Urothelium cell line (cell line): ENCODE measurements at places on chromosomes 5 and 9.
A peak's percentile ranks its signal among the peaks of the same experiment; 100 is the strongest.

GRCh38 chr5:137758715-137759306 lies 4.6 kb upstream of the HNRNPA0 start:
- no peak for DNase-seq

DNA sequence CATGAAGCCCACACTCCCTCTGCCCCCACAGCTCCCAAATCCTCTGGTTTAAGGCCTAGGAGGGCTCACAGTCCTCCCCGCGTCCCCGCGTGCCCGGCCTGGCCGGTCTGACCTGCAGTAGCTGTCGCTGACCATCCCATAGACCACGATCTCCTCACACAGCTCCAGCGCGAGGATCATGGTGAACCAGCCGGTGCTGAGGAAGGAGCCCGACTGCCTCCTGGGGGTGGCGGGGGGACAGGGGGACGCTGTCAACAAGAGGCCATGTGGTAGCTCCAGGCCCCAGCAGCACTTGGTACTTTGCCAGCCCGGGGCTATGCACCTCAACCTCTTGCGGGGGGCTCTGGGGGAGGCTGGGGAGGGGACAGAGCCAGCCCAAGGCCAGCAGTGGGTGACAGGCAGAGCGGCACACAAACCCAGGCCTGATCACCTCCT lies 7.0 kb downstream of the ST6GALNAC4 start:
- no peak for DNase-seq

DNA sequence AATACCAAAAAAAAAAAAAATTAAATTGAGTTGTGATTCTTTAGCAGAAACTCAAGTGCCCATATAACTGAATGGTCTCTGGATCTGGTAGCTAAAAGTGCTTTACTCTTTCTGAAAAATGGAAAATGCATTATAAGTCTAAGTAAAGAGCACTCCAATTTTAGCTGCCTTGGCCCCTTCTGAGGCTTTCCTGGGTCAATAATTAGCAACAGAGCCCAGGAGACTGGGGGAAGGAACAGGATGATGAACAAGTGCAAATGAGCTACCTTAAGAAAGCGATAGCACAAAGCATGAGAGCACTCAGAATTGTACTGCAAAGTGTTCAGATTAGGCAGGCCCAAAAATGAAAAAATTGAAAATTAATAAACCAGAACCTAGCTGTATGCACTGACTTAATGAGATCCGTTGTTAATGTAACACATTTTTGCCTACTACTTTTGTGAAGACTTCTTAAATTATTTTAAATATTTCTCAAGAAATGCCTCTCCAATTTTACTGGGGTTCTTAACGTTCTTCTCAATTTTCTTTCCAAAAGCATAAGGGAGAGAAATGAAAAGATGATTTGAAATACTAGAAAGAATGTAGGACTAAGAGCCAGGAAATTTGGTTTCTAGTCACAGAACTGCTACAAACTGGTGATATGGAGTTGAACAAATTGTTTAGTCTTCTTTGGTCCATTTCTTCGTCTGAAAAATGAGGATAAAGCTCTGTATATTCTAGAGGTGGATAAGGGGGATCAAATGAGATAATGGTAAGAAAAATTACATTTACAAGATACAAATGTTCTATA lies 566.1 kb downstream of the PDE4D start:
- DNase-seq, result no peak

DNA sequence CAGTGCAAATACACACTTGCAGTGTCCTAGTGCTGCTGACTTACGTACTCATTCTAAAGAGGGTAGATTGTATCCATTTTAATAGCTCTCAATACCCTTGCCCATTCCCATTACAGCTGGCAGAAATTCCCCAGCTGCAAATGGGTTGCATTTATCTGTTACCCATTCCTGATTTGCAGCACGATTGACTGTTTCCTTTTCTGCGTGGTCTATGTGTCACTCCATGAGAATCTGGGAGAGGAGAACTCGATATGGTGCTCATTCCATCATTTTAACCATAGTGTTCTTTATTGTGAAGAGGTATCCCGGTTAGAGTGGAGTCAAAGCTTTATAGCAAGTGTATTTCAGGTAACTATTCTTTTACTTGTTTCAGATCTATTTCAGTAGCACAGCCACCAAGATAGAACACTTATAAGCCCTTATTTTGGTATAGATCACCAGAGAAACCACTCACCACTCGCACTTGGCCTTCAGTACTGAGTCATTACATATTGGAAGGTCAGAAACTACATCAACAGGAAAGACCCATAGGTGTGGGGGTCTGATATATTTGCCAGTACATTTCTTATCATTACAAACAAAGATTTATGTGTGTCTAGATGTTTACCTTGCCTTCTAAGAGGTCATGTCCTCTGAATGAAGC lies 139.5 kb downstream of the MUSK start:
- no peak for DNase-seq

GRCh38 chr9:69937360-69937759 lies 106.3 kb upstream of the MAMDC2 start:
- no peak for DNase-seq

DNA sequence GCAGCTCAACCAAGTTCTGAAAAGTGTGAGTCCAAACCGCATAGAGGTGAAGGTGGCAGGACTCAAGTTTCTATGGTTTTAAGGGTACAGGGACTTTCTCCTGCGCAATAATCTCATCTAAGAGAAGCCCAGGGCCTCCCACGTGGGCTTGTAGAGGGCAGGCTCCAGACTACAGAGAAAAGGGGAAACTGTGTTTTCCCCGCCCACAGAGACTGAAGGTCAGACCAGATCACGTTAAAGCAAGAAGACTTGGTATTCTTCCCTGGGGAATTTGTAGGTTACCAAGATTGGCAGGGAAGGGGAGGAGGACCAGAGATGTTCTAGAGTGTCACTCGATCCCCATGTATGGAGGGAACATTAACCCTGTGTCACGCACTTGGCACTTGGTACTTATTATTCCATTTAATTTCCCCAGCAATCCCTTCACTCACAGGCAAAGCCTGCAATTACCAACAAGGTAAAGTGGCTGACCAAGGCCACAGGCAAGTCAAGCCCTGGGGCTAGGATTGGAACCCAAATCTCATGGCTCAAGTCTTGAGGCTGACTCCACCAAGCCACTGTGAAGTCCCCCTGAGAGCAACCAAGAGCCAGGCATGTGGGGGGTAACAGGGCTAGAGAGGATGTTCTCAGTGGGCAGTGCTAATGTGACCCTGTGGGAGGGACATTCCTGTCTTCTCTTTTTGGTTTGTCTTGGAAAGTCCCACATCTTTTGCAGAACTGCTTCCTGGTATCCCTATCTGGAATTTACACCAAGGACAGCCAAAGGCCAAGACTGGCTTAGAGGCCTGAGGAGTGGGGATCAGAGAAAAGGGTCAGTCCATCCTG lies 18.3 kb upstream of the NEK6 start:
- DNase-seq, result no peak

- peak; percentile 21 for DNase-seq
Measured at GRCh38 chr5:69048230-69048629, 45.6 kb upstream of the SLC30A5 start.

GRCh38 chr9:86942281-86943200 lies 4.8 kb downstream of the GAS1 start:
- no peak for DNase-seq

- no peak for DNase-seq
Measured at GRCh38 chr9:27090711-27091110, 18.3 kb upstream of the TEK start.

DNA sequence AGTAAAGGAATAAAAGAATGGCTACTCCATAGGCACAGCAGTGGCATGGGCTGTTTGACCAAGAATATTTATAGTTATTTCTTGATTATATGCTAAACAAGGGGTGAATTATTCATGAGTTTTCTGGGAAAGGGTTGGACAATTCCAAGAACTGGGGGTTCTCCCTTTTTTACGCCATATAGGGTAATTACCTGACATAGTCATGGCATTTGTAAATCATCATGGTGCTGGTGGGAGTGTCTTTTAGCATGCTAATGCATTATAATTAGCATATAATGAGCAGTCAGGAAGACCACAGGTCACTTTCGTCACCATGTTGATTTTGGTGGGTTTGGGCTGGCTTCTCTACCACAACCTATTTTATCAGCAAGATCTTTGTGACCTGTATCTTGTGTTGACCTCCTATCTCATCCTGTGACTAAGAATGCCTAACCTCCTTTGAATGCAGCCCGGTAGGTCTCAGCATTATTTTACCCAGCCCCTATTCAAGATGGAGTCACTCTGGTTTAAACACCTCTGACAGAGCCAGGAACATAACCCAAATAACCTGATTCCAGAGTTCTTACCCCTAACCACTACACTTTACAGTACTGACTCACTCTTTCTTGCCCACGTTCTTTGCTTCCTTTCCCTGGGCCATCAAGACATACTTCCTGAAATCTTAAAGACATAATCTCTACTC lies 25.0 kb upstream of the MRPS30 start:
- DNase-seq, result no peak

DNA sequence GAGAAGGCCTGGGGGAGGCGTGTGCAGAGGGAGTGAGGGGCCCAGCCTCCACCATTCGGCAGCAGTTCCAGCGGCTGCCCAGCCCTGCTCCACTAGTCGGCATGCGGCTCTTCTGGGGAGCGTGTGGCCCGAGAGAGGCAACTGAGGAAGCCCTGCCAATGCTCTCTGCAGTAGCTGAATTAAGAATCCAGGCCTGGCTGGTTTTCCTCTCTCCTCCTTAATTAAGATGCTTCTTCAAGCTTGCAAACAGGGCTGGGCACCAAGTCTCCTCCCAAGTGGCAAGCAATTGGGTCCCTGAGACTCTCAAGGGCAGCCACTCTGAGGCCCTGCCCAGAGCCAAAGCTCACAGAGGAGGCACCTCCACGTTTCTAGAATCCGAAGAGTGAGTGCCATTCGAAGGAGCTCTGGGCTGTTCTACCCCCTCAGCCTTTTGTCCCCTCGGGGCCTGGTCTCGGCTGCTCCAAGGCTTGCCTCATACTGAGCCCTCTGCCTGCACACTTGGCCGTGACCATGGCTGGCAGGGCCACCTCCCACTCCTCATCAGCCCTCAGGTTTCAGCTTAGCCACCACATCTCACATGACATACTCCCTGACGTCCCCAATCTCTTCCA lies 75.4 kb upstream of the LRRTM2 start:
- no peak for DNase-seq

GRCh38 chr5:58148254-58148775 lies 311.6 kb downstream of the PLK2 start:
- no peak for DNase-seq

DNA sequence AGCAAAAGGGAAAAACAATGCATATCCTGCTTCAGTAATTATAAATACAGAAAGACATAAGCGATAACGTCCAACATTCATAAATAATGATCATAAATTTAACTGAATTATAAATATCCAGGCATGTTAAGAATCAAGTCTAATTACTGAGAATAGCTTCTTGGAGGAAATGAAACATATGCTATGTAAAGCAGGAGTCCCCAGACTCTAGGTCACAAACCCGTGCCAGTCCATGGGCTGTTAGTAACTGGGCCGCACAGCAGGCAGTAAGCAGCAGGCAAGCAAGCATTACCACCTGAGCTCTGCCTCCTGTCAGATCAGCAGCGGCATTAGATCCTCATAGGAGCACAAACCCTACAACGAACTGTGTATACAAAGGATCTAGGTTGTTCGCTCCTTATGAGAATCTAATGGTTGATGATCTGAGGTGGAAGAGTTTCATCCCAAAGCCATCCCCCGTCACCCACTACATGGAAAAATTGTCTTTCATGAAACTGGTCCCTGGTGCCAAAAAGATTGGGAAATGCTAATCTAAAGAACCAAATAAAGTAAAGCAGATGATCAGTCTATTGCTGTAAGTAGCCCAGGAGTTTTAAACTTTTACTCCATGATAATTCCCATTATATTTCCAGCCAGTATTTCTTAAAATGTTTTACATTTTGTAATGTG lies 50.4 kb downstream of the CERT1 start:
- DNase-seq, result no peak

- DNase-seq, result no peak
Measured at GRCh38 chr9:95105519-95106287, 211.8 kb downstream of the FANCC start.
